CD8-positive, alpha-beta memory T cell (primary cell): ENCODE measurements at places on chromosomes 3 and 15. TPM values are rescaled to one million over a fixed set of nuclear protein-coding genes. Genes with fewer than 3 reads are reported as not detected.

GRCh38 chr15:100770661-100771584 is 108.7 kb upstream of the ALDH1A3 start:
- no peaks in the 10 kb centered on the region for H3K27me3 ChIP-seq
- no peak for DNase-seq
- H3K27ac ChIP-seq, result no peak overlapping the region
- no peak overlapping the region for H3K4me3 ChIP-seq
- no peaks in the 10 kb centered on the region for H3K36me3 ChIP-seq

GRCh38 chr3:129286081-129286480 is 7.4 kb downstream of the HMCES start:
- no peak overlapping the region for H3K27ac ChIP-seq
- H3K27me3 ChIP-seq, result no peaks in the 10 kb centered on the region
- DNase-seq, result no peak
- H3K36me3 ChIP-seq, result peaks cover 18% of the 10 kb centered on the region
- no peak overlapping the region for H3K4me3 ChIP-seq
- H3K4me1 ChIP-seq, result peaks cover 21% of the 10 kb centered on the region

Gene AMIGO3
- total RNA-seq, result 0.15 TPM

GRCh38 chr3:2826036-2826435 is 284.1 kb downstream of the IL5RA start:
- H3K4me3 ChIP-seq, result no peak overlapping the region
- H3K27me3 ChIP-seq, result no peaks in the 10 kb centered on the region
- no peak overlapping the region for H3K27ac ChIP-seq
- no peak for DNase-seq
- no peaks in the 10 kb centered on the region for H3K4me1 ChIP-seq
- no peaks in the 10 kb centered on the region for H3K36me3 ChIP-seq

- no peak overlapping the region for H3K27ac ChIP-seq
- no peaks in the 10 kb centered on the region for H3K27me3 ChIP-seq
- H3K4me1 ChIP-seq, result no peaks in the 10 kb centered on the region
- DNase-seq, result no peak
- H3K4me3 ChIP-seq, result no peak overlapping the region
These were observed 38.6 kb downstream of the CCDC80 start for GRCh38 chr3:112602217-112602838.

- no peak for DNase-seq
- H3K4me3 ChIP-seq, result no peak overlapping the region
- no peaks in the 10 kb centered on the region for H3K36me3 ChIP-seq
- H3K4me1 ChIP-seq, result no peaks in the 10 kb centered on the region
- H3K27ac ChIP-seq, result no peak overlapping the region
- H3K27me3 ChIP-seq, result no peaks in the 10 kb centered on the region
These were observed 614.8 kb downstream of the DIPK2A start for GRCh38 chr3:144586382-144586781.

GRCh38 chr3:107800710-107801109 is 277.9 kb downstream of the BBX start:
- no peaks in the 10 kb centered on the region for H3K27me3 ChIP-seq
- H3K27ac ChIP-seq, result no peak overlapping the region
- peaks cover 9% of the 10 kb centered on the region for H3K4me1 ChIP-seq

DNA sequence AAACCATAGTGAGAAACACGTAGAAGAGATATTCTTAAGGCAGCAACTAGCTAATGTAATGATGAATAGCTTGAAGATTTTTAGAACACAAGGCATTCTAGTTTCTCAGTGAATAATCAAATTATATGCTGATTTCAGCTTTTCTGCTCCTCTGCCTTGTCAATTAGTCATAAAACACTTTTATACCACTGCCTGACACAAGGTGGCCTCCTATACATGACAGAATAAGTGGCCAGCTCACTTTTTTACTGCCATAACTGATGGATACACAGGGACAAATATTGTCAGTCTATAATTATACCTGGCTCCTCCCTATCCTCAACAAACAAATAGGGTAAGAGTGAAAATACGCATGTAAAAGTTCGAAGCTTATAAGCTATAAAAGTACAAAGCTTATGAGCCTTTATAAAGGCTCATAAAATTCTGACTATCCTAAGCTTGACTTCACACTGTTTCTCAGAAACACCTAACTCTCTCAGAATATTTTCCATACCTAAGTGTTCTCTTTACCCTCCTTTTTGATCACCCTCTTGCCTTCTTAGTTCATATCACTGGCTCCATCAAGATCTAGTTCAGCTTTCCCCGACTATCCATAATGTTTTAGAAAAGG is 81.6 kb downstream of the HERC1 start:
- H3K4me3 ChIP-seq, result no peak overlapping the region
- H3K36me3 ChIP-seq, result peaks cover 23% of the 10 kb centered on the region
- no peaks in the 10 kb centered on the region for H3K27me3 ChIP-seq
- no peak for DNase-seq

DNA sequence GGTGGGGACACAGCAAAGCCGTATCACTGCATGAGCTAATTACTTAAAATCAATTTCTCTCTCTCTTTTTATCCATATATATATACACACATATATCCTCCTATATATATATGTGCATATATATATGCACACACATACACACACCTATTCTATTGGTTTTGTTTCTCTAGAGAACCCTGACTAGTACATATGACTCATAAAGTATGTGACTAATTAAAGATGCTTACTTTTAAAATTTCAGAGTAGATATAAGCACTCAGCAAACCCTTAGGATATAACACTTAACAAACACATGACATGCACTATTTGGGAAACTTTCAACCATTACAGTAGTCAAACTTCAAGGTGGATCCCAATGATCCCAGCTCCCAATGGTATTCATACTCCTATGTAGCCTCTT is 732.6 kb downstream of the ROBO2 start:
- H3K27ac ChIP-seq, result no peak overlapping the region
- H3K27me3 ChIP-seq, result no peaks in the 10 kb centered on the region
- no peaks in the 10 kb centered on the region for H3K36me3 ChIP-seq

Gene LRRC58
- total RNA-seq, result 37.9 TPM

DNA sequence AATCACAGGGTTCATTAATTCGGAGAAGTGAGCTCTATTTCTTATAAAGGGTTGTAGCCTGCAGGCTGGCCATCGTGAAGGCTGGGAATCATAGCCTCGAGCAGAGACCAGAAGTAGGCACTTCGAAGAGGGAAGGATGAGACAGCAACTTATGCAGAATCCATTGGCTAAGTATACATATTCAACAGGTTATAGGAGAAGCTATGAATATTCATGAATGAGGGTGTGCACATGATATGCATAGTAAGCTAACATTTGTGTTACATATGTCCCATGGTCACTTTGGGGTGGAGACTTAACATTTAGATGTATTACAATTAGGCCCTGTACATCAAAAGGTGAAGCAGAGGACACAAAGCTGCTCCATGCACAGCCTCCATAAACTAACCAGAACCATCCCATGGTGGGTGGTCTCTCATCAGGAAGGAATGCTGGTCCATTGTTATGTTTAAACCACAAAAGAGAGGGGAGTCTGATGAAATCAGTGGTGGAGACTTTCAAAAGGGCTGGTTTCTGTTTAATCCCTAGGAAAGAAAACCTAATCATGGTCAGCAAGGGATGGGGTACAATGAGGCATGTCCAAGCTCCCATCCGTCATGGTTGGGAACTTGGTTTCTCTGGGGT is 80.8 kb upstream of the FHIT start:
- H3K27me3 ChIP-seq, result no peaks in the 10 kb centered on the region
- no peak overlapping the region for H3K4me3 ChIP-seq
- no peak overlapping the region for H3K27ac ChIP-seq

DNA sequence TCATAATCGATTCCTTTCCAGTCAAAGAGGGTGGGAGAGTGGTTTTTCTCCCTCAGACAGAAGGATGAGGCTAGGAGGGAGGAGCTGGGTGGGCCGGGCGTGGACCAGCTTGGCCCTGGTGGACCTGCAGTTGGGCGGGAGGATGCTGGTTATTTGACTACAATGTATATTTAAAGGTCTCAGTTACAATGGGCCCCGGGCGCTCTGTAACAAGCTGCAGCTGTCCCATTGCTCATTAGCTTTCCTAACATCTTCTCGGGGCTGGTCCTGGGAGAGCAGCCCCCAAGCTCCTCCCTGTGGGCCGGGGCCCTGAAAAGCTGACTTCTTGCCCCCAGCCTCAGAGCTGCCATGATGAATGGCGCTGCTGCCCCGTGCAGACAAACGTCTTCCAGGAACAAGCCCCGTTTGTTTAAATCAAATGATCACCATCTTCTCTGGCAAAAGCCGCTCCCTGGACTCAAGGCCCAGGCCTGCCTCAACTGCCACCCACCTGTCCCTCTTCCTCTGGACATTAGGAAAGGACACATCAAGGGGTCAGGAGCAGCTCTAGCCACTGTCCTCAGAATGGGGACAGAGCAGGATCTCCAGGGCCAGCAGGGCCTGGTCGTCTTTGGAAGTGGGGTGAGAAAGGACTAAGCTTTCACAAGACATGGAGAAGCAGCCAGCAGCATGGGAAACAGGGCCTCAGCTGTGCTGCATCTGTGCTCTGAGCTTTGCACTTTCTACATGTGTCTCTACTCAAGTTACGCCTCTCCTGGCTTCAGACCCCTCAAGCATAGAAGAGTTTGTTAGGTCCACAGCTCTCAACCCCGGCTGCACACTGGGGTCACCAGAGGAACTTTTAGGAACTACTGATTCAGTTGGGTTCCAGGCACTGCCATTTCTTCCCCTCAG is 38.6 kb downstream of the MAGEF1 start:
- H3K4me1 ChIP-seq, result no peaks in the 10 kb centered on the region
- H3K36me3 ChIP-seq, result no peaks in the 10 kb centered on the region
- H3K27ac ChIP-seq, result no peak overlapping the region
- H3K27me3 ChIP-seq, result no peaks in the 10 kb centered on the region

DNA sequence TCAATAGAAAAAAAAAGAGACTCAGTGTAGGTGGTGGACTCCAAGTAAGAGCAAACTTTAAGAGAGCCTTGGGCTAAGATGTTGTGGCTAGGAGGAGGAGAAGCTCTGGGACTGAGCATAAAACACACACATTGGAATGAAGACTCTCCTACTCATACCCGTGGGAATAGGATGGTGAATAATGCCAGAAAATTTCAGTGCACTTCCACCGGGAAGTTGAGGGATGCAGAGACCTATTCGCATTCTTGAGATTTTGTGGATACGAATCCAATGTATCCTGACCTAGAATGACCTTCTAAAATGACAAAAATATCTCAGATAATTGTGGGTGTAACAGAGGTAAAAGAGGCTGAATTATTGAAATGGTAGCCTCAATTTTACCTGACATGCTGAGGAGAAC is 388.7 kb upstream of the SGO1 start:
- DNase-seq, result no peak
- no peak overlapping the region for H3K27ac ChIP-seq
- H3K4me3 ChIP-seq, result no peak overlapping the region
- H3K27me3 ChIP-seq, result no peaks in the 10 kb centered on the region
- no peaks in the 10 kb centered on the region for H3K36me3 ChIP-seq

GRCh38 chr3:177883957-177884356 is 652.3 kb upstream of the KCNMB2 start:
- no peaks in the 10 kb centered on the region for H3K36me3 ChIP-seq
- no peaks in the 10 kb centered on the region for H3K27me3 ChIP-seq
- H3K4me3 ChIP-seq, result no peak overlapping the region
- no peak for DNase-seq
- no peak overlapping the region for H3K27ac ChIP-seq

Gene MUC13
- not detected for total RNA-seq

GRCh38 chr3:21691036-21691435 is 60.0 kb downstream of the ZNF385D start:
- H3K36me3 ChIP-seq, result no peaks in the 10 kb centered on the region
- H3K4me1 ChIP-seq, result no peaks in the 10 kb centered on the region
- H3K27me3 ChIP-seq, result no peaks in the 10 kb centered on the region
- no peak for DNase-seq

DNA sequence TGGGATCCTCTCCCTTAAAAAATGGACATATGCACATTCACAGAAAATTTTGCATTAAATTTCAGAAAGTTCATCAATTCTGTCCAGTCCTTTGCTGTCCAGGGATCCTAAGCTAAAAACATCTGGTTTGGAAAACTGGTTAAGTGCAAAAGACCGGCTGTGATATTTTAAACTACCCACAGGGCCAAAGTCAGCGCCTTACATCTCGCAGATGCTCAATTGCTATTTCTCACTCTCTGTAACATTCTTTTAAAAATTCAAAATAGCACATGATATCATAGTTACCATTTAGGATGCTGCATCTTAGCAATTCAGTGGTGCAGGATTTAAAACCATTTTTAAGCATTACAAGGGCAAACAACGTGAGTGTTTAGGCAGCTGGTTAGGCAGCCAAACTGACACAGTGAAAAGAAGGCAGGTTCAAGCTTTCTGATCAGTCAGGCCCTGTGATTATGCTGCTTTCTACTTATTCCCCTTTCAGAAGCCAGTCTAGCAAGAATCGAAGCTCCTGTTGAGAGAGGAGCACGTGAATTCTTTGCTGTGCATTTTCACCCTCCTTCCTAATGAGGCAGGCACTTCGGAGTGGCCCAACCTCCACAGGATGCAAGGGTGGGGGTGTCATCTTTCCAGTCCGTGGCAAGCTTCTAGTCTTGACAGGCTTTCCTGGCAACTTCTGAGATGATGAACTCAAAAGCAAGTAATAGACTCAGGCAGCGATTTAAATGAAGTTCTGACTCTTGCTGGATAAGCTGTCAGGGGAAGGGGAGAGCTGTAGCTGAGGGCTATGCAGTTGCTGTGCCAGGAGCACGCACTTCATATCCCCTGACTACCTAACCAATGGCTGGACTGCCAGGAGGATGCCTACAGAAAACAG is 8.8 kb downstream of the PRICKLE2 start:
- no peak overlapping the region for H3K27ac ChIP-seq
- no peak overlapping the region for H3K4me3 ChIP-seq
- no peaks in the 10 kb centered on the region for H3K4me1 ChIP-seq
- H3K36me3 ChIP-seq, result no peaks in the 10 kb centered on the region

DNA sequence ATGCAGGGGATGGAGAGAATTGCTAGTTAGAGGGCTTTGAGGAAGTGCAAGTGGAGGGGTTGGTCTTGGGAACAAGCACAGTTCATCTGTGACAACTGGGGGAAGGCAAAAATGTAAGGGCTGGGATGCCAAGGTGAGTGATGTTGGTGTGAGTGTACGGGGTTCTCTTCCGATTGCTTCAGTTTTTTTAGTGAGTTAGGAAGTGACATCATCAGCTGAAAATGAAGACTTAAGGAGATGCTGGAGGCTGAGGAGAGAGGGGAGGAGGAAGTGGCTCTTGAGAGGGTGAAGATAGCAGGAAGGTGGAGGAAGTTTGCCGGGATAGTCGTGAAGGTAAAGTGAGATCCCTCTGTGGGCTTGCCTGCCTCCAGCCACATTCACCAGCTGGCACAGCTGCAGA is 12.7 kb downstream of the TICRR start:
- no peaks in the 10 kb centered on the region for H3K36me3 ChIP-seq
- H3K4me3 ChIP-seq, result no peak overlapping the region
- H3K27me3 ChIP-seq, result no peaks in the 10 kb centered on the region

GRCh38 chr3:129558772-129559564 is 16.0 kb downstream of the H1-8 start:
- no peaks in the 10 kb centered on the region for H3K27me3 ChIP-seq
- peaks cover 21% of the 10 kb centered on the region for H3K4me1 ChIP-seq
- no peak overlapping the region for H3K4me3 ChIP-seq
- no peak for DNase-seq
- no peaks in the 10 kb centered on the region for H3K36me3 ChIP-seq
- no peak overlapping the region for H3K27ac ChIP-seq

- H3K4me1 ChIP-seq, result no peaks in the 10 kb centered on the region
- no peak overlapping the region for H3K4me3 ChIP-seq
- DNase-seq, result no peak
- H3K27ac ChIP-seq, result no peak overlapping the region
These were observed 112.9 kb downstream of the ADCY5 start for GRCh38 chr3:123336001-123336400.

Gene NDN
- total RNA-seq, result 1.2 TPM

Gene CATSPER2
- total RNA-seq, result 0.77 TPM
